ENCODE measurements at places on chromosomes 2 and 18.

DNA sequence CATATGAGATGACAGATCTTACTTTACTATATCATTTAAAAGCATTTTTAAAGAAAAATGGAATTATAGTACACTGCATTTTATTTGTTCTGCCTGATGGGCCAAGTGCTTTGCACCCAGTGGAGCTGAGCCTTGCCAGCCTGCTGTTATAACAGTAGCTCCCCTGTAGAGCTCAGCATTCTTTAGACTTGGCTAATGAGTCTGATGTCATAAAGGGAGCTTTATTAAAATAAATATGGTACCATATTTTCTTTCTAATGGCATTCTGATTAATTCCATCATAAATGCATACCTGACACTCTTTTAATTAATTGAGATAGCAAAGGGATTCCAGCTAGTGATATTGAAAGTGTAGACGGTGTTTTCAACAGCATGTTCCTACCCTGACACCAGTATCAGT lies 40.7 kb downstream of the PARD3B start:
- DNase-seq = no peak

- DNase-seq = no peak
Measured at GRCh38 chr2:62803961-62804360, 98.4 kb downstream of the EHBP1 start.

DNA sequence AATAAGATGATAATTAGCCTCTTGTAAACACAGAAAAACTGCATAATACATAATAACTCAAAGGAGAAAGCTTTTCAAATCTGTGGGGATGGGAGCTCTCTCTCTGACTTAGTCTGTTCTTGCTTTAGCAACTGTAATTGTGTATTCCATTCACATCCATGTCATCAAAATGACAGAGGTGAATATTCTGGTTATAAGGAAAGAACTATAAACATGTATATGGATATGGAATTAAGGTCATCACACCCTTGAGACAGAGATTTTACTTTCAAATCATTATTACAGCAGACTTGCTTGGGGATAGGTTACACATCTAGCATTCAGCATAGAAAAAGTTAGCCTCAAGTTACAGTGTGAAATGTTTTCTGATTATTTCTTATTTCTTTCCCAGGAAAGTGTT lies 497.7 kb downstream of the LRP1B start:
- no peak for DNase-seq

GRCh38 chr2:105746177-105747080 lies 1.7 kb downstream of the NCK2 start:
- DNase-seq = peak; percentile 76

DNA sequence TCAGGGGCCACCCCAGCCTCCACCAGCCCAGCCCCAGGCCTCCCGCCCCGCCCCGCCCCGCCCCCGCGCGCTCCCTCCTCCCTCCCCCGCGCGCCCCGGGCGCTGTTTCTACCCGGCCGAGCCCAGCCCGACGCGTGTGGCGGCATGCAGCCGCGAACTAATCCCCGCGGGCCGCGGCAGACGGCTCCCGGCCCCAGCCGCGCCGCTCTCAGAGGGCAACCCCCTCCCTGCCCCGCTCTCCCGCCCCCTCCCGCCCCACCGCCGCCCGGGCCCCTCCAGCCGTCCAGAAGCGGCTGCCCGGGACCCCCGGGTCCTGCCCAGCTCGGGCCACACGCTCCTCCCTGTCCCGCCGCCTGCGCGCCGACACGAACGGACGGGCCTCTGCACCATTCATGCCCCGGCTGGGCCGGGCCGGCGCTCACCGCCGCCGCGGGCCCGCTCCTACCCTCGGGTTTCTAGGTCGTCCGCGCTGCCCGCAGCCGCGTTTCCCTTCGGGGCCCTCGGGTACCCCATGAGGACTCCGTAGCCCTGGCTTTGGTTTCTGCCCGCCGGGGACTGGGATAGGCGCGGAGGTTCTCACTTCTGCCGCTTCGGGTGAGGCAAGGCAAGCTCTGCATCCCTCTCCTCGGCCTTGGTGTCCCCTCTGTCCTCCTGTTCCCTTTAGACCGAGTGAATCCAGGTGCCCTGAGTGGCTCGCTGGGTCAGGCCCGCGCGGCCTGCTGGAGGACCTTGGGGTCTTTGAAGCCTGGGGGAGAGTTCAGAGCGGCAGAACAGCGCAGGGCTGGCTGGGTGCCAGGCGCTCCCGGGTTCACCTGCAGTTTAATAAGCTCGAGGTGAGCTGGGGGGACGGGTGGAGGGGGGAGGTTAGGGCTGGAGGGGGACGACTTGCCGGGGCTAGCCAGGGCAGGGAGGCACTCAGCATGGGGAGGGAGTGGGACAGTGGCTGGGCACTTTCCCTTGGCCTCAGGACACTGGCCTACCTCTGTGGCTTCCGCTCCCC lies 3.1 kb downstream of the WNT10A start:
- peak; percentile 81 for DNase-seq

- peak; percentile 31 for DNase-seq
Measured at GRCh38 chr2:232273903-232274643, 104.5 kb upstream of the ALPP start.

DNA sequence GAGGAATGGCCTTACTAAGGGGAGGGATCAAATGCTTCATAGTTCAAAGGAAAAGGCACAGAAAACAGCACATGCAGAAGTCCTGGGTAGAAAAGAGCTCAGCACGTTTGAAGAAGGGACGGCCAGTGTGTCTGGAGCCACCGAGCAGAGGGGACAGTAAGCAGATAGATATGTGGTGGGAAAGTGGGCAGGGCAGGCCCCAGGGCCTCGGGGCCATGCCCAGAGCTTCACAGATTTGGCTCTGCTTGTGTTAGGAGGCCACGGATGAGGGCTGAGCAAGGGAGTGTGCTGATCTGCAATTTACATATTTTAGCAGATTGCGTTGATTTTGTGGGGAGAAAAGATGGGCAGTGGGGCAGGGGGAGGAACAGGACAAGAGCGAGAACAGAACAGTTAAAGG lies 343.1 kb downstream of the LPIN1 start:
- DNase-seq = no peak

- no peak for DNase-seq
Measured at GRCh38 chr2:227455200-227455599, 16.8 kb upstream of the AGFG1 start.

DNA sequence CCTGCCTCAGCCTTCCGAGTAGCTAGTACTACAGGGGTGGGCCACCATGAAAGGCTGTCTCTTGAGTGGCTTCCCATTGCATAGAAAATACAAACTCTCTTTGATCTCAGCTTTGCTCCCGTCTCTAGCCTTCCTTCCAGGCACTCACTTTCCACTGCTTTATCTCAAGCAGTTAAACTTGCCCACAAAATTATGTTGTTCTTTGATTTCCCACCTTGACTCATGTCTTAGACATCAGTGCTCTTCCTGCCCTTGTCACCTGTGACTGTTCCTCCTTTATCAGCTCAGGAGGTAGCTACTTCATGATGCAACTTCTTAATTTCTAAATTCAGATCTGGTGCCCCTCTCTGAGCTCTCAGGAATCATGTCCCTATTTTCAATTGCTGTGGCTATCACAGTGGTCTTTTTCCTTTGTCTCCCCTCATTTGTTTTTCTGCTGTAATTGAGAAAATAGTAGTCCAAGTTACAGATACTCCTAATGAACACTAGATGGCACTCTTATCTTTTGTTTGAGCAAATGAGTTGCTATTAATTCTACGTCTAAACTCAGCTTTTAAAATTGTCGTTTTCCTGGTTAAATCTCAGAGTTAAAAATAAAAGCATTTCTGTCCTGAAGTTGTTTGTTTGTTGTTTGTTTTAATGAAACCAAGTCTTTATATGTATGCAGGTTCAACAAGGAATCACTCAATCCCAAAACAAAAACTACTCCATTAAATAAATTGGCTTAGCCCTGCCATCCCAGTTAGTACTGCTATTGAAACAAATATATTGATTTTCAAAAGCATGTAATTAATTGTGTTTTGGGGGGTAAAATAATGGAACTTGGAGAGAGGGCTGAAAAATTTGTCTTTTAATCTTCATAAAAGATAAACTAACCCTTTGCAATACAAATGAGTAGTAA lies 46.9 kb upstream of the GREB1L start:
- DNase-seq = peak; percentile 44

DNA sequence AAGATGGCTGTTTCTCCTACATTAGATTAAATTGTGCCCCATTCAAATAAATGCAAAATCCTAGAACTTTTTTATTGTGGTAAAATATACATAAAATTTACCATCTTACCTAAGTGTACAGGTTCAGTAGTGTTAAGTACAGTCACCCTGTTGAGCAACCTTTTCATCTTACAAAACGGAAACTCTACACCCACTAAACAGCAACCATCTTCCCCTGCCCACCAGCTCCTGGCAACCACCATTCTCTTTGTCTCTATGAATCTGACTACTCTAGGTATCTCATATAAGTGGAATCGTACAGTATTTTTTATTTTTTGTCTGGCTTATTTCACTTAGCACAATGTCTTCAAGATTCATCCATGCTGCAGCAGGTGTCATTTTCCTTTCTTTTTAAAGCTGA lies 53.0 kb downstream of the ASXL2 start:
- DNase-seq = no peak

- no peak for DNase-seq
Measured at GRCh38 chr2:151919786-151920185, 91.6 kb upstream of the ARL5A start.

- DNase-seq = no peak
Measured at GRCh38 chr2:224638301-224638823, 53.2 kb upstream of the CUL3 start.

DNA sequence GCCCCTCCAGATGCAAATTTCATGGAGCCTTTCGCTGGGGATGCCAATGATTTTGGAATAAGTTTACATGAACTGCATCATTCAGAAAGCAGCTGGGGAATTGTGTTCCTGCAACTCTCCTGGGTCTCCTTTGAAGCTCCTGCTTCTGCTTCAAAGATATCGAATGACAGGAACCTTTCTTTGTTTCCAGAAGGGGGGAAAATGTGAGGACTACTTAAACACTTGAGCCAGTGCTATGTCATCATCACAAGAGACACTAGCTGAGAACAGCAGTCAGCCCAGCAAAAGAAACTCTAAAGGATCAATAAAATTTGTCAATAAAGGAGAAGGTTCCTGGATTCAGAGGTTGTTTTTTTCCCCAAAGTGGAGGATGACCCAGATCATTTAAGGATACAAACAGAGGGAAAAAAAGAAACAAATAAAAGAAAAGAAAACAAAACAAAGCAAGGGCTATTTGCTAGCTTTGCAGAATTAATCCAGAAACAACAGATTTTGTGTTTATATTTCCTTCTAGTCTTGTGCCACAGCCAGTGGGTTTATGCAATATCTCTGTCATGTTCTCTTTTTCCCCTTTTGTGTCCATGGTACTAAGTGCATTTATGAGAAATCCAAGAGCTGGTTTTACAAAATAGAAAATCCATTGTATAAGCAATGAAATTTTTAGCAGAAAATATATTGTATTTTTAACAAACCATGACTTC lies 463.7 kb downstream of the CDH2 start:
- peak; percentile 65 for DNase-seq

GRCh38 chr2:104871972-104872865 lies 18.3 kb downstream of the POU3F3 start:
- DNase-seq = peak; percentile 76

DNA sequence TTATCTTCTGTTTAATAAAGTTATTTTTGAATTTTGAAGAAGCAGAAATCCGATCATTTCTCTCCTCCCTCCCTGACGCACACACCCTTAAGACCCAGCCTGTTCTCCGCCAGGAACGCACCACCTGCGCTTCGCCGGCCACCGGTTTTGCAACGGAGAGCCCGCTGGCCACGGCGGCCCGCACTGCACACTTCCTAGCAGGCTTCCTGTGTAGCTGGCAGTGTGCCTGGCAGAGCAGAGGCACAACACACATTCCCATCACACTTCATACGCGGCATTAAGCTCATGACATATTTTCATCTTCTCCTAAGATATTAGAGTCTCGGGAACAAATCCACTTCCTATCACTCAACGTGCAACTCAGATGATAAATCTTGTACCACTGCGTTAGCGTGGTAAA lies 148.0 kb downstream of the HDAC4 start:
- no peak for DNase-seq

DNA sequence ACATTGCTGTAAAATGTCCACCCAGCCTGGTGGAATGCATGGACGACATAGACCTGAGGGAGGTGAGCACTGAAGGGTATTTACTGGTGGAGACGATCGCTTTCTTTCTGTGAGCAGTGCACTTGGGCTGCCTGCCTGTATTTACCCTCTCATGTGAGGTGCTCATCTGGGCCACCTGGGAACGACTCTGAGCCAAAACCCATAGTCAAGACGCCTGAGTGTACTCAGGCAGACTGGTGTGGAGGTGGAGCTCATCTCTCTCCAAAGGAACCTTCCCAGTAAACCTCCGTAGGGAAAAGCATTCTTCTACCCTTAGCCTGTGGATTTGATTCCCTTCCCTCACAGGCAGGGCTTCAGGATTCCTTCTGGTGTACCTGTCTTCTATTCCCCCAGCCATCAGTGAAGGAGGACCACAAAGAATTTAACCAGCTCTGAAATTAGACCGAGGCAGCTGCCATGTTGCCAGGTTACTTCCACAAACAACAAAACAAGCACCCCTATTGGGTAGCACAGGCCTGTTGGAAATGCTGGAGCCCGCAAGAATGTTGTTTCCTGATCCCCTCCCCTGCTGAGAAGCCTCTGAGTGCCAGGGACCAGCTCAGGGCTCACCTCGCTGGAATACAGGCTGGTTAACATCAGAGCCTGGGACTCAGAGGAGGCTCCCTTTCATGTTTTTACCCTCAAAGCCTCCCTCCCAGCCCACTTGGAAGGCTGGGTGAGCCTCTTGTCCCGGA lies 47.5 kb upstream of the TXNDC2 start:
- DNase-seq = peak; percentile 85

- DNase-seq = no peak
Measured at GRCh38 chr2:230286048-230286447, 40.9 kb upstream of the SP140L start.

DNA sequence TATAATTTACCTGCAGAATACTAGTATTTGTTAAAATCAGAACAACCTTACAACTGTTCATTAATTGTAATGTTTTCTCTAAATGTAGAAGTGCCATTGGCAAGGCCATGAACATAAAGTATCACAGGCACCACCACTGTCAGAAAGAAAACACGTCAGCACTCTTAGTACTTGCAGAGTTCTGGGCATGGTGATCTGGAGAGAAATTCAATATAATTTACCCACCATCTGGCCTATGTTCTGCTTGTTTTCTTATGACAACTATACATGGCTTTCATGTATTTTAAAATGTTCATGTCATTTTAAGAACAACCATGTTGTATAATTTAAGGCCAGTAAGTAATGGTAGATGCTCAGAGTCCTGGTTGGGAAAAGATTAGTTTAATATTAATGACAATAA lies 114.2 kb upstream of the SULT1C3 start:
- no peak for DNase-seq

DNA sequence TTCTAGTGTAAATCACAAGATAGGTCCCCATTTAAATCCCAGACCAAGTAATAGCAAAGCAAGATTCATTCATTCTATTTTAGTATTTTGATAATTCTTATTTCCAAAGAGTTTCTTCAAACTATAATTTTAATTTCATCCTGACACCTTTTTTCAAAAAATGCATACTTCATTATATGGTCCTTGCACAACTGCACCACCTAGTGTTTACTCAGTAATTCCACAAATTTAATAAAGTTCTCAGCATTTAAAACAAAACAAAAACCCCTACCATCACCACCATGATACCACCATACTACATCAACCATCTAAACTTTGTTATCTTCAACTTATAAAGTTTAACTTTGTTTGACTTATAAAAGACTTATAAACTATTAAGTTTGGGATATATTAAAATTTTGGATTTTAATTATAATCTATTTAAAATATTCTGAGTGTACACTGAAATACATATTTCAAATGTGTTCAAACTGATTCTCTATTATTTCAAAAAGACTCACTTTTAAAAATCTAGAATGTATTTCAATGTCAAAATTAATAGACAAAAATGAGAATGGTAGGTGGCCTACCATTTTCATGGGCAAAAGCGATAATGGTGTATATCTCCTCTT lies 44.2 kb downstream of the WDPCP start:
- peak; percentile 10 for DNase-seq

All from neural progenitor cell (in vitro differentiated cells).